Lower lobe of right lung (tissue), 2 donors: ENCODE measurements at places on chromosomes 7 and 10. TPM values are rescaled to one million over a fixed set of nuclear protein-coding genes. Genes with fewer than 3 reads are reported as not detected.
A peak's percentile ranks its signal among the peaks of the same experiment; 100 is the strongest.

- no peaks in the 10 kb centered on the region for H3K27me3 ChIP-seq
- peaks cover 21% of the 10 kb centered on the region for H3K4me1 ChIP-seq
- peak overlapping the region; percentile 31 for H3K27ac ChIP-seq
- no peak overlapping the region for H3K4me3 ChIP-seq
- no peaks in the 10 kb centered on the region for H3K36me3 ChIP-seq
Measured at GRCh38 chr10:103199488-103199887, 6.4 kb upstream of the NT5C2 start.

DNA sequence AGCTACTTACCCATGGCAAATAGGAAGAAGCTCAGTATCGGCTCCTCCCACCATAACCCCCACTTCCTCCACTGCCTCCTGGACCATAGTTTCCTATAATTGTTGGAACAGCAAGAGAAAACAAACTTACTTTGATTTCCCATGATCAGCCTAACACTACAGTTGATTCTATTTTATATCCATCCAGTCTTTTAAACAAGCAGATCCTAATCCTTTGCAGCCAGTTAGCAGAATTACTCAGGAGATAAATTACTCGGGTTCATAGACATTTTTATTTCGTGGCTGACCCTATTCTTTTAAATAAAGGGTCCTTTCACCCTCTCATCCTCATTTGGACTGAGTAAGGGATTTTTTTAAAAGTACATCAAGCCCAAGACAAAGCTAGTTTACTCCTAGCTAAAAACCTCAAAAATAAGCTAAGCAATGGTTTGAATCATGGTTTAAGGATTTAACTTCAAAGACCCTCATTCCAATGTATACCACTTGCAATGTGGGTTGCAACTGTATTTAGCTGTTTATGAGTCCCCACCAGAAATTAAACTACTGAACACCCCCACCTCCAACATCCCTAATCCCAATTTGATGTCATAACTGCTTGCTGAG, 8.0 kb downstream of the HNRNPA2B1 start:
- no peaks in the 10 kb centered on the region for H3K27me3 ChIP-seq
- peaks cover 68% of the 10 kb centered on the region for H3K4me1 ChIP-seq
- H3K36me3 ChIP-seq = peaks cover 96% of the 10 kb centered on the region

DNA sequence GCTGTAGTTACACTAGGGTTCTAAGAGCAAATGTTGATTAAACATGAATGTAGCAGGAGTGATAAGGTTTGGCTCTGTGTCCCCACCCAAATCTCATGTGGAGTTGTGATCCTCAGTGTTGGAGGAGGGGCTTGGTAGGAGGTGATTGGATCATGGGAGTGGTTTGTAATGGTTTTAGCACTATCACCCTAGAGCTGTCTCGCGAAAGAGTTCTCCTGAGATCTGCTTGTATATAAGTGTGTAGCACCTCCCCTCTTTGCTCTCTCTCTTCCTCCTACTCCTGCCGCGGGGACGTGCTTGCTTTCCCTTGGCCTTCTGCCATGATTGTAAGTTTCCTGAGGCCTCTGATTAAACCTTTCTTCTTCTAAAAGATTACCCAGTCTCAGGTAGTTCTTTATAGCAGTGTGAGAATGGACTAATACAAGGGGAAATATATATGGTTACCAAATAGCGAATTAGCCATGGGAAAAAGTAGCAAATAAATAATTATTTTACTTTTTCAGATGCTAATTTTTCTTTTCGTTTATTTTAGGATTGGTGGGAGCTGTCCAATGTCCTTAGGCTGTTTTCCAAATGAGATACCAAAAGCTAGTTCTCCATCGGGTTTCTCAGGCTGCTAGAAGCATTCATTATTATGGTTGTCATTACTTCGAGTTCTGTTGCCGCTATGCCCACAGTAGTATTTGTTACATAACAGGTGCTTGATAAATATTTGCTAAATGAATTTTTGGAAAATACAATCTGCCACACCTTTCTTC, 58.7 kb downstream of the PTEN start:
- no peak overlapping the region for H3K27ac ChIP-seq
- H3K36me3 ChIP-seq = no peaks in the 10 kb centered on the region
- no peak for DNase-seq
- H3K27me3 ChIP-seq = no peaks in the 10 kb centered on the region
- peaks cover 40% of the 10 kb centered on the region for H3K4me1 ChIP-seq

DNA sequence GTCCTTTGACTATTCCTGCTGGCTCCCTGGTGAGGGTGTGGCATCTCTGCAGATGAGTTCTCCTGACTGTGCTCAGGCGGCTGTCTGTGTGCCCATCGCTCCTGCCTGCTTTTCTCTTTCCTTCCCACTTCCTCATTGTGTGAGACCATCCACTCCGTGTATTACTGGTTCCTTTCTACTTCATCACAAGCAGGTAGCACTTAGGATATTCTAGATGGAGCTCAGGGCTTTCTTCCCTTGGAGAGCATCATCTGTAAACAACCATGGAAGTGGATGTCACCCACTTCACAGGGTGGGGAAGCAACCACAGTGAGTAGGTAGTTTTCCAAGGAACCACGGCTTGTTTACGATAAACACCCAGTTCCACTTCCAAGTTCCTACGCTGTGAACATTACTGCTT, 15.7 kb downstream of the DNAJB6 start:
- no peak overlapping the region for H3K27ac ChIP-seq
- DNase-seq = no peak
- peaks cover 82% of the 10 kb centered on the region for H3K4me1 ChIP-seq
- no peaks in the 10 kb centered on the region for H3K27me3 ChIP-seq

DNA sequence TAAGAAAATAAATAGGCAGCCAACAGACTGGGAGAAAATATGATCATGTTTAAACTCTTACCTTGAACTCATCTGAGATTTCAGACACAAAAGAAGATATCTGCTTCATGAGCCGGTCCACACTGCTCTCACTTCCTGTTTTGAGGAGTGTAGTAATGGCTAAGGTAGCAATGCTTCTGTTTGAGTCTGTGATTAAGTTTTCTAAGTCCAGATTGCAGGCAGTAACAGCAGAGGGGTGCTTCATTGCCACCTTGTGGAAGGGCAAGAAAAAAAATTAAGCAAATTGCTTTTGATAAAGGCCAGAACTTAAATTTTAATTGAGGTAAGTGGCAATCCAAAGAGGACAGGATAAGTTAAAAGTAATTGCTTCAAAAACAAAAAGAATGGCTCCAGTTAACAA, 69.1 kb downstream of the MEST start:
- no peak overlapping the region for H3K4me3 ChIP-seq
- no peaks in the 10 kb centered on the region for H3K36me3 ChIP-seq
- DNase-seq = no peak
- H3K27ac ChIP-seq = no peak overlapping the region
- peaks cover 4% of the 10 kb centered on the region for H3K4me1 ChIP-seq

GRCh38 chr10:6019010-6019782, 41.9 kb upstream of the IL15RA start:
- no peak for DNase-seq
- H3K27me3 ChIP-seq = no peaks in the 10 kb centered on the region
- H3K36me3 ChIP-seq = no peaks in the 10 kb centered on the region
- H3K4me3 ChIP-seq = no peak overlapping the region
- peaks cover 29% of the 10 kb centered on the region for H3K4me1 ChIP-seq

- H3K27me3 ChIP-seq = no peaks in the 10 kb centered on the region
- H3K4me1 ChIP-seq = no peaks in the 10 kb centered on the region
- DNase-seq = no peak
- no peak overlapping the region for H3K4me3 ChIP-seq
- H3K36me3 ChIP-seq = no peaks in the 10 kb centered on the region
- H3K27ac ChIP-seq = no peak overlapping the region
Measured at GRCh38 chr7:150313367-150313809, 9.8 kb upstream of the LRRC61 start.

- H3K27me3 ChIP-seq = no peaks in the 10 kb centered on the region
- H3K36me3 ChIP-seq = no peaks in the 10 kb centered on the region
- DNase-seq = no peak
- no peak overlapping the region for H3K27ac ChIP-seq
Measured at GRCh38 chr10:11568578-11568977, 42.9 kb downstream of the USP6NL start.

GRCh38 chr7:52726986-52727385, 308.4 kb upstream of the POM121L12 start:
- H3K27ac ChIP-seq = no peak overlapping the region
- H3K36me3 ChIP-seq = no peaks in the 10 kb centered on the region
- no peak overlapping the region for H3K4me3 ChIP-seq
- no peaks in the 10 kb centered on the region for H3K27me3 ChIP-seq
- DNase-seq = no peak

DNA sequence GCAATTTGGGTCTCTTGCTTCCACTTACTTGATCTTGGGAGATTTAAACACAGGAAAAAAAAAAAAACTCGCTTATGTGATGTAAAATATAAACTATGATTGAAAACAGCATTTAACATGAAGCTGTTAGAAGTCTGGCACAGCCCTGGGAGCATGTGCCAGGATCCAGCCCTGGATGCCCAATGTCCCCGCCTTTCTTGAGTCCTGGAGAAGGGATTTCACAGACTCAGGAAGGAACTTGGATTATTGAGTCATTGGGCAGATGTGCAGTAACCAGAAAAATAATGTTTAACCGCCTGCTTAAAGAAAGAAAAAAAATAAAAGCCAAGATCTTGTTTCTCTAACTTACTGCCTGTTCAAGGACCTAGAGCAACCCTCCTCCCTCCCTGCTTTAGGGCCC, 3.7 kb upstream of the JCAD start:
- peaks cover 11% of the 10 kb centered on the region for H3K27me3 ChIP-seq
- H3K36me3 ChIP-seq = no peaks in the 10 kb centered on the region
- H3K4me1 ChIP-seq = peaks cover 8% of the 10 kb centered on the region
- H3K27ac ChIP-seq = no peak overlapping the region

- no peak for DNase-seq
- H3K27ac ChIP-seq = no peak overlapping the region
- no peaks in the 10 kb centered on the region for H3K27me3 ChIP-seq
- H3K4me1 ChIP-seq = no peaks in the 10 kb centered on the region
- no peaks in the 10 kb centered on the region for H3K36me3 ChIP-seq
Measured at GRCh38 chr10:118912961-118913600, 116.4 kb upstream of the NANOS1 start.

DNA sequence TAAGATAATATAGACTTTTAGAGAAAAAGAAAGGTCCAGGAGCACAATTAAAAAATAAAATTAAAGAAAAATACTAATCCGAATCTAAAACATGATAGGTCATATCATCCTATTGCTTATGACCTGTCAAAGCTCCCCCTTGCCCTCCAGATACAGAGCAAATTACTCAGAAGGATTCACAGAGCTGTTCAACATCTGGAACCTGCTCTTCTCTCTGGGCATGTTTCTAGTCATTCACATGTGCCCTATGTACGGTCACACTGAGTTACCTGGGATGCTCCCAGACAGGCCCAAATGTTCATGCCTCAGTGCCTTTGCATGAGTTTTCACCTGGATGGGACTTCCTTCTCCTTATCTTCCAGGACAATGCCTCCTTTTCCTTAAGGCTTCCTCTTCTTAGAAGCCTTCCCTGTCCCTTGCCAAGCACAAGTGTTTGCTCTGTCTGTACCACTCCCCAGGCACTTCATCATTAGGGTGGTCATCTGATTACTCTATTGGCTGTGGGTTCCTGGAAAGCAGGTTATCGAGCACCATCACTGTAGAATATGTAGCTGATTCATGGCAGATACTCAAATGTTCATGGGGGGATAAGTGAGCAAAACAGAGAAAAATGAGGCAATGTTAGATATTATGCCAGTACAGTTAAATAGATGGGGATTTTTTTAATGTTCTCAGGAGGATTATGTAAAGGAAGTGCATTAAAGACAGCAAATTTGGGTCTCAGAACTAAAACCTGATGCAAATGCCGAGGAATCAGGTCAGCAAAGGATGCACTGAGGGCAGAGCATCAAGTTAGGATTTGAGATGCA, 12.0 kb upstream of the AOAH start:
- no peak overlapping the region for H3K4me3 ChIP-seq
- no peaks in the 10 kb centered on the region for H3K36me3 ChIP-seq
- no peak for DNase-seq
- no peaks in the 10 kb centered on the region for H3K27me3 ChIP-seq
- no peak overlapping the region for H3K27ac ChIP-seq

The DGKB gene
- total RNA-seq = 0.09 TPM

GRCh38 chr7:155219154-155219531, 78.5 kb upstream of the INSIG1 start:
- no peak overlapping the region for H3K4me3 ChIP-seq
- H3K4me1 ChIP-seq = no peaks in the 10 kb centered on the region
- no peak for DNase-seq
- no peaks in the 10 kb centered on the region for H3K36me3 ChIP-seq
- H3K27ac ChIP-seq = no peak overlapping the region

- DNase-seq = peak; percentile 77
- H3K4me3 ChIP-seq = peak overlapping the region; percentile 38
- peaks cover 17% of the 10 kb centered on the region for H3K4me1 ChIP-seq
- no peaks in the 10 kb centered on the region for H3K36me3 ChIP-seq
- H3K27me3 ChIP-seq = no peaks in the 10 kb centered on the region
Measured at GRCh38 chr10:110530131-110530831, 32.6 kb downstream of the DUSP5 start.

GRCh38 chr7:43196379-43196778, 83.9 kb downstream of the HECW1 start:
- no peak overlapping the region for H3K27ac ChIP-seq
- H3K27me3 ChIP-seq = no peaks in the 10 kb centered on the region
- H3K4me1 ChIP-seq = no peaks in the 10 kb centered on the region
- H3K36me3 ChIP-seq = no peaks in the 10 kb centered on the region

The EBF3 gene
- total RNA-seq = 0.53 TPM

DNA sequence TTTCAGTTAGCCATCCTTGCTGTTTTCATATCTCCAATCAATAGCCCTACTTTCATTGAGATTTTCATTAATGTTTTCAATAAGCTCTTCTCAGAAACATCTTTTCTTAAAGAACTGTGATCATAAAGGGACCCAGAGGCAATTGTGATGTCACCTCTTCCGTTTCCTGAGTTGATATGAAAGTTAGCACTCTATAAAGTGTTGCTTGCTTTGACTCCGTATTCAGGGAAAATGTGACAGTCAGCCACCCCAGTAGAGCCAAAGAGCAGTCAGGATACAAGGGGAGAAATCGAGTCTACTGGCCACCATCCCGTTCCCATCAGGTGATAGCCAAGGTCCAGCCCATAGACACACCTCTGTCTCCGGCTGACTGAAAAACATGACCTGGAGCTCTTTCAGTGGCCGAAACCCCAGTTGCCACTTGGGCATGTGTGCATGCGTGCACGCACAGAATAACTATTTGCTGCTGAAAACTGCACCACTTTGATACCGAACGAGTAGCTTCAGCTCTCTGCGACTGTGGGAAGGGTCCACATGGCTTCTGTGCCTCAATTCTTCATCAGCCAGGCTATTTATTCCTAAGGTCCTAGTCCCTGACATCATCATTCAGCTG, 291.4 kb downstream of the USP6NL start:
- no peaks in the 10 kb centered on the region for H3K27me3 ChIP-seq
- no peak for DNase-seq
- H3K4me1 ChIP-seq = no peaks in the 10 kb centered on the region
- no peak overlapping the region for H3K27ac ChIP-seq

GRCh38 chr10:133013463-133013862, 71.1 kb upstream of the CFAP46 start:
- peak; percentile 87 for DNase-seq
- peak overlapping the region; percentile 73 for H3K27ac ChIP-seq
- no peaks in the 10 kb centered on the region for H3K36me3 ChIP-seq
- H3K4me3 ChIP-seq = no peak overlapping the region
- H3K4me1 ChIP-seq = peaks cover 14% of the 10 kb centered on the region
